Fibroblast of upper back skin (primary cell): ENCODE measurements at places on chromosomes 5 and 9.

GRCh38 chr9:127109212-127109711, 13.2 kb downstream of the ANGPTL2 start:
- no peak for DNase-seq

DNA sequence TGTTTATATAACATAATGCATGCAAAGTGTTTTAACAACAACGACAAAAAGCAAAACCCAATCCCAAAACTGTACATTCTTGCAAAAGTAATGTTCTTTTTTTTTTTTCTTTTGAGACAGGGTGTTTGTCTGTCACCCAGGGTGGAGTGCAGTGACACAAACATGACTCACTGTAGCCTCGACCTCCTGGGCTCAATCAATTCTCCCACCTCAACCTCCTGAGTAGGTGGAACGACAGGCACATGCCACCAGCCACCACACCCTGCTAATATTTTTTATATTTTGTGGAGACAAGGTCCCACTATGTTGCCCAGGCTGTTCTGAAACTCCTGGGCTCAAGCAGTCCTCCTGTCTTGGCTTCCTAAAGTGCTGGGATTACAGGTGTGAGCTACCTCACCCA, 13.6 kb upstream of the HAVCR1 start:
- no peak for DNase-seq

GRCh38 chr9:4541856-4542255, 51.6 kb downstream of the SLC1A1 start:
- DNase-seq, result no peak

GRCh38 chr9:120434532-120434931, 145.4 kb downstream of the CDK5RAP2 start:
- peak; percentile 69 for DNase-seq

DNA sequence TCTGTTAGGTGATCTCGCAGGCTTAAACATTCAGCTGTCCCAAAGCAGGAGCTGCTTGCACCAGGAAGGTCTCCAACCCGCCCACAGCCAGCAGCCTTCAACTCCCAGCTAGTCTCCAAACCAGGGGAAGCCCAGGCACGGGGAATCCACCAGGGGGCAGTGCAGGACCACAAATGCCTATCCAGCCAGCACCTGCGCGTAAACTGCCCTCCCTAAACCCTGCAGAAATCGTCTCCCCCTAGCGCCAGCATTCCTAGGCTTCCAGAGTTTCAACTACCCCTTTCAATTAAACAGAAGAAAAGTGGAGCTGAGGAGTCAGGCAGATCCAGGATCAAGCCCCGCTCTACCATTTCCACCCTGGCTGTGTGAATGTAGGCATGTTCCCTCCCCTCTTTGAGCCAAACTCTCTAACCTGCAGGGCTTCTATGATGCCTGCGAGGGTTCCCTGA, 72.0 kb downstream of the HRH2 start:
- DNase-seq, result peak; percentile 84

DNA sequence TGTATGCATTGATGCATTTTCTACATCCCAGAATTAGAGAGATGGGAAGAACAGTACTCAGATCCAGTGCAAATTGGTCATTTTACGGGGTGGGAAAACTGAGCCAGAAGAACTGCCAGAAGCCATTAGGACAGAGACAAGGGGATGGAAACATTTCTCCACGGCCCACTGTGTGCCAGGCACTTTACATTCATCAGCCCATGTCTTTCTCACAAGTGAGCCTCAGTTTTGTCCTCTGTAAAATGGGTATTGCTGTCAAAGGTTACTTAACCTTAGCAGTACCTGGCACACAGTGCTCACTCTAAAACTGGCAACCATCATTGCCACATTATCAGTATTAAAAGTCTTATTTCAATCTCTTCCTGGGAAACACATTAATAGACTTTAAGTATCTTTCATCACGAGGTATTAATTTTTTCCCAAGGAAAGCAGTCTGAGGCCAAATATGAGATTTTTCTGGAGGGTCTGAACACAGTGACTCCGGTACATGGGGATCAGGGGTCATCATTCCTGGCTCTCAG, 5.2 kb downstream of the DUSP1 start:
- no peak for DNase-seq

DNA sequence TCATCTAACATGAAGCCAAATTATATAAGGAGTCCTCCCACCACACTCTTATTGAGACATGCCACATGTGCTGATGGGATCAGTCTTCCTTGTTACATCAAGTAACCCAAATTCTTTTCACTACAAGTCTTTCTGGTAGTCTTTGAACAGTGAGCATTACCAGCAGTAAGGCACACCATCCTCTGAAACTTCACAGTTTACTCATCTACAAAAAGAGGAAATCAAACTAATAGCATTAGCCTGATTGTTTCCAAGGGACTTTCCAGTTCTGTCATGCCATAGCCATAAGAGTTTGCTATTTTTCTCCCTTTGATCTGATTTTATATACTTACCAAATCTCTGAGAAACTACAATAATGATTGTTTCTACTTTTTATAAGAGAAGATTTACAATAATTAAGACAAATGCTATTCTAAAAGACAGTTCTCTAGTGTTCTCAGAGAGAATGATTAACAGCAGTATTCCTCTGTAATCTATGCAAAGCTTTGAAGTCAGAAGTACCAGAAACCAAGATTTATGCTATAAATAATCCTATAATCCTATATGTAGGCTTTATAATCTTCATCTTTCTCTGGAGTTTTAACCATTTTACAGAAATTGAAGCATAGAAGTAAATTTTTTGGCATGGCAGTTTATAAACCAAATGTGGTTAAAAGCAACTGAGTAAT, 166.2 kb upstream of the ACO1 start:
- DNase-seq, result no peak

DNA sequence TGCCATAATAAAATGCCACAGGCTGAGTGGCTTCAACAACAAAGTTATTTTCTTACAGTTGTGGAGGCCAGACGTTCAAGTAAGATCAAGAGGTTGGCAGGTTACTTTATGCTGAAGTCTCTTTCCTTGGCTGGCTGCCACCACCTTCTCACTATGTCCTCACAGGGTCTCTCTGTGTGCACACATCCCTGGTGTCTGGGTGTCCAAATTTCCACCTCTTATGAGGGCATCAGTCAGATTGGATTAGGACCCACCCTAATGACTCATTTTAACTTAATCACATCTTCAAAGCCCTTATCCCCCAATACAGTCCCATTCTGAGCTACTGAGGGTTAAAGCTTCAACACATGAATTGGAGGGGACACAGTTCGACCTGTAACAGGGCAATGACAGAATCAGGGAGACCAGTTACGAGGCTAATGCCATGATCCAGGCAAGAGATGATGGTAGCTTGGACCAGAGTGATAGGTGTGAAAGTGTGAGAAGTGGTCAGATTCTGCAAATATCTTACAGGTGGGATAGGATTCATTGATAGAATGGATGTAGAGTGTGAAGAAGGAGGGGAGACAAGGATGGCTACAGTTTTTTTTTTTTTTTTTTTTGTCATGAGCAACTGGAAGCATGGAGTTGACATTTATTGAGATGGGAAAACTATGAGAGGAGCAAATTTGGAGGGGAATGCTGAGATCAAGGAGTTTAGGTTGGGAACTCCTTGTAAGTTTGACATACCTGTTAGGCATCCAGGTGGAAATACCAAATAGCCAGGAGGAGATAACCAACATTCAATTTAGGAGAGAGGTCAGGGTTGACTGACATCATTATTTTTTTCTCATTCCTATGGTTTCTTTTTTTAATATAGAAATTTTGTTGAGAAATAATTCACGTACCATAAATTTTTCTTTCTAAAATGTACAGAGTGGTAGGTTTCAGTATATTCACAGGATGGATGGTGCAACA, 39.6 kb upstream of the FGF1 start:
- DNase-seq, result no peak

GRCh38 chr5:163509291-163509951, 4.0 kb downstream of the MAT2B start:
- peak; percentile 69 for DNase-seq

GRCh38 chr9:78187763-78188484, 48.0 kb upstream of the CEP78 start:
- DNase-seq, result no peak

DNA sequence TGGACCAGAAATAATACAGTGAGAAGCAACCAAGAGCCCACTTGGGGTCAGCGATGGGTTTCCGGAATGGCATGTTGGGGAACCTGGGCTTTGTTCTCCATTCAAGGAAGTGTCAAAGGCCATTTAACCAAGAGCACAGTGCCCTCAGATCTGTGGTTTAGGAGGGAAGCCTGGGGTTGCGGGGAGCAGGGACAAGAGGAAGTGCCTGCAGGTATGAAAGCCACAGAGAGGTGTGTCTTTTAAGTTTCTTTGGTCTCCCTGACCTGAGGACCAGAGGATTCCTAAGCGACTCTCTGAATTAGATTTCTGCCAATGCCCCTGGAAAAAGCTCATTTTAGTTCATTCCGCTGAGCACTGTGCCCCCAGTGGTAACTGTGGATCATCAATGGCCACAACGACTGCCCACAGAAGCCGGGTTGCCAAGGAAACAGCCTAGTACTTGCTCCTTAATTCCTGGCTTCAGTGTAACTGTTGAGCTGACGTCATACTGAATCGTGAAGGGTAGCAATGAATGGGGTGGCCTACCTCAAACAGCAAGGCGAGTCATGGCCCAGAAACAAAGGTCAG, 107.3 kb upstream of the SPIN1 start:
- DNase-seq, result peak; percentile 23

DNA sequence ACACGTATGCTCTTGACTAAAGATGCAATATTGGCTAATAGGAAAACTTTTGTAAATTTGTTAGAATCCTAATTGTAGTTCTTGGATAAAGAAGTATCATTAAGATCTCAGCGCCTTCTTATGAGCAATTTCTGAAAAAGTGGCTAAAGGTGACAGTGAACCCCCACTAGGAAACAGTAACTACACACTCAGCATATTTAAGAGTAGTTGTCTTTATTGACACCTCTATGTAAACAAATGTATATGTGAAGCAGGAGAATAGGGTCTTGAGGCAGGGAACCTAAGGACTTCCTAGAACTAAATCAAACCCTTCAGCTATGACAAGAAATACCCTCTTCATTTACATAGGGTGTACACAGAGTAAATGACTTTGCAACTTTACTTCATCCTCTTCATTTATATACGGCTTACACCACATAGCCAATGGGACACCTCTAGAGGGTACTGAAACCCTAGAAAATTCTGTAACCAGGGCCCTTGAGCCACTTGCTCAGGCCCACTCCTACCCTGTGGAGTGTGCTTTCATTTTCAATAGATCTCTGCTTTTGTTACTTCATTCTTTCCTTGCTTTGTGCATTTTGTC, 2.8 kb downstream of the NIPSNAP3A start:
- DNase-seq, result no peak

GRCh38 chr9:11933926-11934325, 759.3 kb upstream of the TYRP1 start:
- DNase-seq, result peak; percentile 95

GRCh38 chr5:20555034-20555433, 567.0 kb upstream of the CDH18 start:
- DNase-seq, result peak; percentile 7

GRCh38 chr5:171848486-171848885, 62.9 kb downstream of the SMIM23 start:
- DNase-seq, result no peak

GRCh38 chr5:126925482-126925881, 104.9 kb downstream of the MARCHF3 start:
- no peak for DNase-seq

DNA sequence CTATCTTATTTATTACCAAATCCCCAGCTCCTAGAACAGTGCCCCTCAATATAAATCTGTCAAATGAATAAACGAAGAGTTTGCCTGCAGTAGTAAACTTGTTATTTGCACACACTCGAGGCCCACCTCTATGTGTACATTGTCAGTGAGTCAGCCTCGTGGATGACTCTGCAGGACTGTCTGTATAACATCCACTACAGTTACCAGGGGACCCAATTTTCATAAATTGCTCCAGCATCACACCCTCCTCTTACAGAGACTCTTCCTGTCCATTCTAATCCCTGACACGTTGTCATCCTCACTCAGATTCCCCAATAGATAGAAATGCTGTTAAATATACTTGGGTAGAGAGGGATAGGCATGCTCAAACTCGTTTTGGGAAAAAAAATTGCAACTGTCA, 478.5 kb downstream of the RAB3C start:
- DNase-seq, result peak; percentile 34

DNA sequence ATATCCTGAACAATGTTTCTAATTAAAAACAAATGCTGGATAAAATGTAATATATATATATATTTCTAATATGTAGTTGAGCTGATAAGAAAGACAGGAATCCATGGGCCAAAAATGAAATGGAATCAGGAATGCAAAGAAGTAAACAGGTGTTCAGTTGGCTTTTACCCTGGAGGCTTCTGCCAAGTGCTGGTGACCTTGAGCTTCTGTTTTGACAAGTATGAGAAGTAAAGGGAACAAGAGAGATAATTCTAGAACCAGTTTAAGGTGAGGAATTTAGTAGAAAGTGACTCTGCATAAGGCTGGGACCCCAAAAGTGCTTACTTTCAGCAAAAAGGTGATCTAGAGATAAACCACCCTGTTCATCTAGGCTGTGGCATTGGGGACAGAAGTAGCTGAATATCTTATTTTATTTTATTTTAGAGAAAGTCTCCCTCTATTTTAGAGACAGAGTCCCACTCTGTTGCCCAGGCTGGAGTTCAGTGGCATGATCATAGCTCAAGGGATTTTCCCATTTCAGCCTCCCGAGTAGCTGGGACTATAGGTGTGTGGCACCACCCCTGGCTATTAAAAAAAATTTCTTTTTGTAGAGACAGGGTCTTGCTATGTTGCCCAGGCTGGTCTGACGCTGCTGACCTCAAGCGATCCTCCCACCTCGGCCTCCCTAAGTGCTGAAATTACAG, 27.0 kb downstream of the DCAF10 start:
- no peak for DNase-seq

DNA sequence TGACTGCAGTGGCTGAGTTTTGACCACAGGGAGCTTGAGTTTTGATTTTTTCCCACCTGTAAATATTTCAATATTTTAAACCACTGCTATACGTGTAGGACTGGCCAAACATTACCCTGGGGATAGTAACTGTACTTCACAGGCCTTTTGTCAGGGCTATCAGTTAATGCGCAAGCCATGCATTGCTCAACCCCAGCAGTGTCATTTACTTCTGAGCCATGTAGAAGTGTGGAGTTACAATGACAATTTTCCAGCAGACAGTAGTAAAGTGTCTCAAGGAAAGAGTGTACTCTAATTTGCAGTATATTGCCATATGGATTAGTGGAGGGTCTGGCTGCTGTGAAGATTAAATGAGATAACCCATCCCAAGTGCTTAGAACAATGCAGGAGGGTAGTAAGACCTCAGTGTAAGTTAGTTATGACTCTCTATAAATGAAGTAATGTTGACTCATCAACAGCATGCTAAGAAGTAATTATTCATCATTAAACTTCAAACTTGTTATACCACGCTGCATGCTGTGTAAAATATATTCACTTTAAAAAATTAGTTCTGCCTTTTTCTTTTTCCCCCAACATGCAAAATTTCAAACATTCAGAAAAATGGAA, 489.2 kb downstream of the KDM4C start:
- DNase-seq, result peak; percentile 7
